ENCODE measurements at places on chromosomes 2 and 18.

- DNase-seq, result no peak
Observed at GRCh38 chr2:189466656-189467055, 25.4 kb downstream of the WDR75 start.

- no peak for DNase-seq
Observed at GRCh38 chr18:55105873-55106272, 146.6 kb upstream of the CCDC68 start.

GRCh38 chr2:63424329-63425078, 163.8 kb downstream of the WDPCP start:
- no peak for DNase-seq

DNA sequence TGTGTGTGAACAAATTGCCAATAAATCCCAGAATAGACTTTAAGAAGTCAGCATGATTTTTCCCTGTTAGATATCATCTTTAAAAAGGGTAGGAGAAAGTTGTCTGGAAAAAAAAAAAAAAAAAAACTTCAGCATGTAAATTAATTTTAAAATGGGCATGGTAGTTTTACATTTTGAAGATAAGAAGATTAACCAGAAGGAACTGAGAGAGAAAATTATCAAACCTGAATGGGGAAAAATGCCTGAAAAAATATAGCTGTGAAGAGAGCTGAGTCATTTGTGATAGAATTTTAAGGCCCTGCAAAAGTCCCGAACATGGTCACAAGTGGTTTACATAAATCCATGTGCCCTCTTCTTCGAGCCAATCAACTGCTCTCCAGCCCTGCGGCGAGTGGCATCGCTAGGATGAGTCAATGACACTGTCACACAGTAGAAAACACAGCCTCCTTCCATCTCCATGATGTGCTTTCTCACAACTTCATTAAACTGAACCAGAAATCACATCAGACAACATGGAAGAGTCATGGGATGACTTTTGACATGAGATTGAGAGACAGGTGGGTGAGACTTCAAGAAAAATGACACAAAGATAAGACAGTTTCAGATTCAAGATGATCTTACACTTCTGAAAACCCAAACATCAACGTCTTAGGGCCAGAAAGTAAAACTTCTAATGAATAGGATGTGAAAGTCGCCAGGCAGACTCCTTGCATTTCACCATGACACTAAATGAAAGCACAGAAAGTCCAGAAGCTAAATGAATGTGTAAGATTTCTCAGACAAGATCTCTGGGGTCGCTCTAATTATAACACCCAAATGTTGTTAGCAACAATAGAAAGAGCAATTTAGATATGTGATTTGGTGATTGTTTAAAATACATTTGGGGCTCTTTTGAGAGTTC, 273.0 kb upstream of the ID2 start:
- DNase-seq, result no peak

GRCh38 chr2:145593991-145594614, 1074.2 kb upstream of the ZEB2 start:
- no peak for DNase-seq
